Activated naive CD8-positive, alpha-beta T cell treated with anti-CD3 and anti-CD28 coated beads, Interleukin-2, amount 10 ng/mL, durations not matched to agents 7 days and 5 days (primary cell): ENCODE measurements at places on chromosomes 1 and 21.

- no peak overlapping the region for H3K4me3 ChIP-seq
- H3K27ac ChIP-seq: no peak overlapping the region
- H3K4me1 ChIP-seq: peaks cover 3% of the 10 kb centered on the region
- no peak for DNase-seq
- H3K27me3 ChIP-seq: no peaks in the 10 kb centered on the region
Observed at GRCh38 chr1:50917138-50918137, 42.6 kb downstream of the FAF1 start.

DNA sequence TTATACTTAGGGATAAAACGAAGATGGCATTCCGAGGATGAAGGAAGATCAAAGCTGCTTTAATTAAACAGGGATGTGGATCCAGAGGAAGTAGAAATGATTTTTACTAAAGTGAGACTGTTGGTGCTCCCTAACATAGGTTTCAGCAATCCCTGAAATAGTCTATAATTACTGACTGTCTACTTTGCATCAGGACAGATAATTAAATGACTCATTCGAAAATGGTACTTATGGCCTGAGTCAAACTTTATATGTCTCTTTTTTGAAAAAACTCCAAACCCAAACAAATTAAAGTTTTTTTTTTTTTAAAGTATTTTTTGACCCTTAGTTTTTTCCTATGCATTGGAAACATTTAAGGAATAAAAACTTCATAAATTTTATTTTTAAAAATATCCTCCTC, 90.3 kb downstream of the LYST start:
- no peak overlapping the region for H3K27ac ChIP-seq
- H3K4me1 ChIP-seq: no peaks in the 10 kb centered on the region
- no peak overlapping the region for H3K4me3 ChIP-seq
- DNase-seq: no peak
- H3K27me3 ChIP-seq: no peaks in the 10 kb centered on the region

GRCh38 chr1:1753607-1754005, 24.7 kb downstream of the NADK start:
- H3K27me3 ChIP-seq: no peaks in the 10 kb centered on the region
- no peak overlapping the region for H3K4me3 ChIP-seq
- DNase-seq: no peak
- H3K27ac ChIP-seq: no peak overlapping the region

GRCh38 chr1:246213036-246213435, 294.0 kb downstream of the SMYD3 start:
- no peak for DNase-seq
- no peaks in the 10 kb centered on the region for H3K4me1 ChIP-seq
- no peaks in the 10 kb centered on the region for H3K27me3 ChIP-seq
- no peak overlapping the region for H3K4me3 ChIP-seq
- H3K27ac ChIP-seq: no peak overlapping the region

DNA sequence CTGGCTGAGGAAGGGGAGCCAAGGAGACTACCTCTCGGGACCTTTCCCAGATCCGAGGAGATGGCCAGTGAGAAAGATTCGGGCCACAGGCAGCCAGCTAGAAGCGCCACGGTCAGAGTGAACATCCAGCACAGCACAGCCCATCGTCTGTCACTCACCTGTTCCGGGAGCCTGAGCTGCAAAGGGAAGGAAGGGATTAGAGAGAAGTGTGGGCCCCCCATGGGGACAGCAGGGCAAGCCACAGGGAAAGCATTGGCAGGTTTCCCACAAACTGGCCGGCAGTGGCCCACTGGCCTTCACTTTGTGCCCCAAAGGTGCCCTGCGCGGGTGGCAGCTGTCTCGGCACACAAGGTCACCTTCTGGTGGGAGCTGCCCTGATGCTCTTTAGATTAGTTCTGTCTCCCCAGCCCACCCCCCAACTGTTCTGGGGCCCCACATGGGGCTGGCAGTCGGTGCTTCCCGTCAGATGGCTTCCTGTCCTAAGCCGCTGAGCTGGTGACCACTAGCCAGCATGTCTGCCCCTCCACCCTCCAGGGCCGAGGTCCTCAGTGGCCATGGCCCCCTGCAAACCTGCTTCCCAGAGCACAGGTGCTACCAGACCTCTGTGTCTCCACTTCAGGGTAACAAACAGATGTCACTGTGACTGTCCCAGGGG, 56.7 kb downstream of the LACTBL1 start:
- H3K36me3 ChIP-seq: no peaks in the 10 kb centered on the region
- H3K27me3 ChIP-seq: peaks cover 4% of the 10 kb centered on the region
- no peak overlapping the region for H3K27ac ChIP-seq
- DNase-seq: no peak
- H3K4me3 ChIP-seq: no peak overlapping the region

GRCh38 chr1:214920337-214920736, 162.2 kb upstream of the KCNK2 start:
- DNase-seq: no peak
- H3K27me3 ChIP-seq: no peaks in the 10 kb centered on the region
- H3K36me3 ChIP-seq: no peaks in the 10 kb centered on the region
